CD4-positive, alpha-beta memory T cell (primary cell): ENCODE measurements at places on chromosomes 16 and 17.

DNA sequence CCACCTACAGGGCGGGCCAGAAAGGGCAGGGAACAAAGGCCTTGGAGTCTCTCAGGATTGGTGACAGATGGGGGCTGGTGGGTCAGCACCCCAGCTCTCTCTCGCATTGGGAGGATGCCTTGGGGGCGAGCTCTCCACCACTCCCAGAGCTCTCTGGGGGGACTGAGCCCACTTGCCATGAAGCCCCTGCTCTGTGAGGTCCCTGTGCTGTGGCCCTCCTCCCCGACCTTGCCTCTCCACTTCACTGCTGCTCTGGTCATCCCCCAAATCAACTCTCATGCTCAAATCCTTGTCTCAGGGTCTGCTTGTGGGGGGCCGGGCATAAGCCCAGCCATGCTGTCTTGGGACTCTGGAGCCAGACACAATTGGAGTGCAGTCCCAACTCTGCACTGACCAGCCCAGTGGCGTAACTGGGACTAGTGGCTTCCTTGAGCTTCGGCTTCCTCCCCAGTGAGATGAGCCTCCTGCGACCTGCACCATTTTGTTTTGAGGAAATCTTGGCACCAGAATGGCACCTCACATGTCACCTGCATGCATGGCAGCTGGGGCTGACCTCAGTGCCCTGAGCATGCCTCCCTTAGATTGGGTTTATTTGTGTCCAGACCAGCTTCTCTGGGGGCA, 184.5 kb downstream of the IRF8 start:
- no peak for DNase-seq

DNA sequence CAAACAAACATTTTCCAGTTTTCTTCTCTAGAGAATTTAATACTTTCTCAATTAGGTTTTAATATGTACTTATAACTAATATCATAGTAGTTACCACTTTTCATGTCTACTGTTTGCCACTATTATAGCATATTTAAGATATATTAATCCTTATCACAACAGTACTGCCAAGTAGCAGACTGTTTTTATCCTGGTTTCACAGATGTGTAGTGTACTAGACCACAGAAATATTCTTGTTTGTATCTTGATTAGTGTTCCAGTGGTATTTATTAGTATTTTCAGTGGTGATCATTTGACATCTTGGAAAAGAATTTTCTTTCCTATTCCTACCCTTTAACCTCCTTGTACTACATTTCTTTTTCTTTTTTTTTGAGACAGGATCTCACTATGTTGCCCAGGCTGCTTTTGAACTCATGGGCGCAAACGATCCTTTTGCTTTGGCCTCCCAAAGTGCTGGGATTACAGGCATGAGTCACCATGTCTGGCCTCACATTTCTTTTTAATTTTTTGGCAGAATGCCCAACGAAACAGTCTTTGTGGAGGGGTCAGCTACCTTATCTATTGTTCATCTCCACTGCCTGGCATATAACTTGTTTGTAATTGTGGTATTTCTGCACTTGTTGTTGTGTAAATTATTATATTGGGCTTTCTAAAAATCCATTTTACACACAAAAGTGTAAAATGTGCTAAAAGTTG, 27.2 kb downstream of the MAP2K4 start:
- DNase-seq, result no peak

DNA sequence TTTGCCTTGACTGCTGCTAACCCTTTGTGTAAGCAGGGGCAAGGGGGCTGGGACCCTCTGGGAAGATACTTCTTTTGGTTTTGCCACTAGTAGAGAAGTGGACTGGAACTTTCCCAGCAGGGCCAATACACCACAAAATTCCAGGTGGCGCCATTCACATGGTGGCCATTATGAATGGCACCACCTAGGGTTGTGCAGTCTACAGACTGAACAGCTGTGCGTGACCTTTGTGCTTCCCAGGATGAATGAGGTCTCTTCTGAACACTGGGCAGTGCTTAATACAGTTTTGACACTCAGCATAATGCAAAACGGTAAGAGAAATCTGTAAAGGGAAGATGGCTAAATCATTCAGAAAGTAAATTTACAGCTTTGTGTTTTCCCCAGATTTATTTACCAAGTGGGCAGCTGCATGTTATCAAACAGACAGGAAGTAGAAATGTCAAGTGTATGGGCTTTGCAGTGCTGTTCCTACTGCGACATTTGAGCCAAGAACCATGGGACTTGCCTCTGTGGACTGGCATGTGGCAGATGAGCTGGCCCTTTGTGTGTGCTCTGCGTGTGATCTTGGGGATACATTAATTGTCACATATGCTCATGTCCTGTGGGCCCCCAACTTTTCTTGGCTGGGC, 9.2 kb downstream of the SYT17 start:
- no peak for DNase-seq

DNA sequence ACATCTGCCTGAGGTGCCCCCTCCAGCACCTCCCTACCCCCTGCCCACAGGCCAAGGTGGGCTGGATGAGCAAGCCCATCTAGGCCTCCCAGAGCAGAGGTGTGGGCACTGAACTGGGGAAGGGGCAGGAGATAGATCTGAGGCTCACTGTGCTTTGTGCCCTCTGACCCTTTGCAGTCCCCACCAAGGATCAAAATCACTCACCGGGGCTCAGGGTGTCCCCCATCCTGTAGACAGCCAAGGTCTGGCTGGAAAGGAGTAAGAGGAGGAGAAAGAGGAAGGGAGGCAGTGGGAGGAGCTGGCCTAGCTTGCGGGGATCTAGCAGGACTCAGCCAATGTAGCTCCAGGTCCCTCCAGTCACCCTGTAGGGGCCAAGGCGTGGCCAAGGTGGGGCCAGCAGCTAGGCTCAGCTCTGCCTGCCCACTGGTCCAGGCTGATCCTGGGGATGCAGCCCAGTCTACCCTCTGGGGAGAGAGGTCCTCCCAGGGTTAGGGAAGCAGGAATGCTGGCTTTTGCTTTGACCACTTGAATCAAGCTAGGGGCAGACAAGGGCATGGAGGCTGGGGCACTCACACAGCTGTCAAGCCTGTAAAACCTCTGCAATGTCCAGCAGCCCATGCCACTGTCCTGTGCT, 1.8 kb downstream of the SLC12A4 start:
- no peak for DNase-seq

DNA sequence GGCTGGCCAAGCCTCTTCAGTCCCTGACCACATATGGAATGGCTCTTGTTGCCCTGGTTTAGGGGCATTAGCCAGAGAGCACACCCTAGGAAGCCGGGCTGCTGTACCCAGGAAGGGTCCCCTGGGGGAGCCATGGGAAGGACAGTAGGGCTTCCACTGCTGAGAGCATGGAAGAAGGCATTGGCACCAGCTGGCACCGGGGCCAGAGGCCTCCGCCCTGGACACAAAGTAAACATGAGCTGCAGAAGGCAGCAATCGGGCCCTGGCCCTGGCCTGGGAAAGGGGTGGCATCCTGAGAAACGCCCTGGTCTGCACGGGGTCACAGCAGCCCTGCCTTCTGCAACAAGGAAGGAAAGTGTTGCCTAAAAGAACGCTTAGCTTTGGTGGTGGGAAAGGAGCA, 49.4 kb downstream of the VAC14 start:
- no peak for DNase-seq

DNA sequence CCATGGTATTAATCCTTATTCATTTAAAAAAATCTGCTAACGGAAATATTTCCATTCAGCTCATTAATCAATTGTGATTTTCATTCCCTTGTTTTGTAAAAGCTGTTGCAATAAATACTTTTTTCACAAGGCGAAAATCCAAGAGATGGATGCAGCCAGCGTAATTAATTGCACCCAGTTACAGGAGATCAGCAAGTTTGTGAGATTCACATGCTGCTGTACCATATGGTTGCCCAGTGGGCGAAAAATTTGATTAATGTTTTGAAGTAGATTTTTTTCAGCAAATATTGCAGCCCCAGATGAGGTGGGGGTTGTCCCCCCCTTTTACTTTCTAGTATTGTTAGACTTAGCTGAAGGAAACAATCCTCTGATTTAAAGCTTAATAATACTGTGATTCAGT, 186.6 kb downstream of the WWOX start:
- no peak for DNase-seq

DNA sequence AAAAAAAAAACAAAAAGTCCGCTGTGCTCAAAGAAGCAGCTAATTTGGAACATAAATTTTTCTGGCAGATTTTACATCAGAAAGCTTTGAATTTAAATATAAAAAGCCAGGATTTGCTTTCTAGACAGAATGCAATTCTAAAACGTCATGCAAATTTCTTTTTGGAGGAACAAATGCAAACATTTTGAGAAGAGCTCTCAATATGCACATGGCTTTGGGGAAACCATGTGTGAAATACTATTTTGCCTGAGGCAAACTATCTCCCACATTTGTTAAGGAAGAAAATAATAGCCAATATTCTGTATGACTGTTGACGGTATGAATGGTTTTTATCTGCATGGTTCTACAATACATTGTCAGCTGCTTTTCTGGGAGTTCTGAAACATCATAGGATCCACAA, 320.0 kb upstream of the PSMD7 start:
- no peak for DNase-seq

DNA sequence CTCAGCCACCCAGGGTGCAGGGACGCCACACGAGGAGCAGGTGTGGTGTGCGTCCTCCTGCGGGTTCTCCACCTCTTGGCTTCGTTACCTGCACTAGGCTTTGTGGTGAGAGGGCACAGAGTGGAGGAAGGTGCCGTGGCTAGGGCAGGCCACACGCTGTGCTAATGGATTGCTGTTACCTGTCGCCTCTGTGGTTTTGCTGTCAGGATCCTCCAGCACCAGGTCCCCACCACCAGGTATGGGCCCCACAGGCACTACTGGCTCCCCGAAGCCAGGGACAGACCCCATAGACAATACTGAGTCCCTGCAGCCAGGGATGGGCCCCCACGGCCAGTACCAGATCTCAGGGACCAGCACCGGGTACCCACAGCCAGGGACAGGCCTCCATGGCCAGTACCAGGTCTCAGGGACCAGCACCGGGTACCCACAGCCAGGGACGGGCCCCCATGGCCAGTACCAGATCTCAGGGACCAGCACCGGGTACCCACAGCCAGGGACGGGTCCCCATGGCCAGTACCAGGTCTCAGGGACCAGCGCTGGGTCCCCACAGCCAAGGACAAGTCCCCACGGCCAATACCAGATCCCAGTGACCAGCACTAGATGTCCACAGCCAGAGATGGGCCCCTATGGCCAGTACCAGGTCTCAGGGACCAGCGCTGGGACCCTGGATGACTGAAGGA, 315.6 kb downstream of the SEC14L1 start:
- DNase-seq, result no peak

DNA sequence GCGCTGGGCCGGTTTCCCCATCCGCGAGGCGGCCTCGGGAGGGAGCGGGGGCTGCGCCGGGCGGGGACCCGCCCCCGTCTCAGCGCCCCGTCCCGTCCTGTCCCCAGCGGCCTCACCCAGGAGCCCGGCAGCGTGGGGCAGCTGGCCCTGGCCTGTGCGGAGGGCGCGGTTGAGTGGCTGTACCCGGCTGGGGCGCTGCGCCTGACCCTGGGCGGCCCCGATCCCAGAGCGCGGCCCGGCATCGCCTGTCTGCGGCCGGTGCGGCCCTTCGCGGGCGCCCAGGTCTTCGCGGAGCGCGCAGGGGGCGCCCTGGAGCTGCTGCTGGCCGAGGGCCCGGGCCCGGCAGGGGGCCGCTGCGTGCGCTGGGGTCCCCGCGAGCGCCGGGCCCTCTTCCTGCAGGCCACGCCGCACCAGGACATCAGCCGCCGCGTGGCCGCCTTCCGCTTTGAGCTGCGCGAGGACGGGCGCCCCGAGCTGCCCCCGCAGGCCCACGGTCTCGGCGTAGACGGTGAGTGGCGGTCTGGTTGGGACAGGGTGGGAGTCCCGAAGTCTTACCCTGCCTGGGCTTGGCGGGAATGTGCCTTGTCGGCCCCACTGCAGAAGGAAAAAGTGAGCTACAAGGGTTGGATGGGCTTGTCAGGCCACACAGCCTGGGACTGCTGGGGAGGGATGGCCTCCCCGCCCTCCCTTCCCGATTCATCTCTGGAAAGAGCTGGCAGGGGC, 720 bp downstream of the METRN start:
- no peak for DNase-seq

DNA sequence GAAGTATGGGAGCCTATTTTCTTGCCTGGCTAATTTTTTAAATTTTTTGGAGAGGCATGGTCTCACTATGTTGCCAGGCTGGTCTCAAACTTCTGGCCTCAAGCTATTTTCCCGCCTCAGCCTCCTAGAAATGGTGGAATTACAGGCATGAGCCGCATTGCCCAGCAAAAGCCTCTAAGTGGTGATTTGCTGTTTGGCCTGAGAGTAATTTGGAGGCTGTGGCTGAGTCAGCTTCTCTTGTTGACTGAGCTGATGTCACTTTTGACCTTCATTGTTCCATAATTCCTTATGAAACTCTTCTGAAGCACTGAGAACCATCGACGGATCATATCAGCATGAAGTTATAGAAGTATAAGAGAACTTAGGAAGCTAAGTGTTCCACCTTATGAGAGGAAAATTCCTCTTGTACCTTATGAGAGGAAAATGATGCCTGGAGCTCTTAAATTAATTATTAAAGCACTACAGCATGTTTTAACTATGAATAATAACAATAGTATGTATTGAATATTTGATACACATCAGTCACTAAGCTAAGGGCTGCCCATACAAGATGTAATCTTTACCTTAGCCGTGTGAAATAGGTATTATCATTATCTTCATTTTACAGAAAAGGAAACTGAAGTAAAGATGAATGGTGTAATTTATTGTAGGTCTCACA, 220.8 kb upstream of the MON1B start:
- no peak for DNase-seq

DNA sequence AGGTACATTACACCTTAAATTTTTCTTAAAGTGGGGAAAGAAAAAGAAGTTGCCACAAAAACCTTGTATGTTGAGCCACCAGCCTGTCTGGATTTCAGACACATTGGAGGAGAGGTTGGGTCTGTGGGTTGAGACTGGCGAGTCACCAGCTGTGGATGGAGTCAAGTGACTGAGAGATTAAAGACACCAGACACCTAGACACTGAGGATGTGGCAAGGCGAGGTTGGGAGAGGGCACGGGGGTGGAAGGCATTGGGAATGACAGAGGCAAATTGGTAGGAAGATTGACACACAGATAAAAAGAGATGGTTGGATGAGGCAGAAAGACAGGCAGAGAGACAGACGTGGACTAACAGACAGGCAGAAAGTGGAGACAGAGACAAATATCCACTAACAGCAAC, 49.6 kb downstream of the KCNJ12 start:
- no peak for DNase-seq

GRCh38 chr17:48134912-48135480, 27.4 kb downstream of the SNX11 start:
- DNase-seq, result no peak

DNA sequence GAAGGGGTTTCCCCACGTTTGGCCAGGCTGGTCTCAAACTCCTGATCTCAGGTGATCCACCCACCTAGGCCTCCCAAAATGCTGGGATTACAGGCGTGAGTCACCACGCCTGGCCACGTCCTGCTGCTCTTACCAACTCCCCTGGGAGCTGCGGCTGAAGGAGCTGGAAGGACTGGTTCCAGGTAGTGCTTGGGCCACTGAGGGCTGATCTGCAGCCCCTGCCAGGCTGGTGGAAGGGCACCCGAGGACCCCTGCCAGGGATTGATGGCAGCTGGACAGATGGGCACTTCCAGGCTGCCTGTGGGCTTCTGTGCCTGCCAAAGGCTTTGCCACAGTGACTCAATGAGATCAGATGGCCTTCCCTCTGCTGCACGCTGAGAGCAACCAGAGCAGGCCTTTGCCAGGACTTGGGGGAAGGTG, 2.3 kb downstream of the OXLD1 start:
- DNase-seq, result no peak

- DNase-seq, result no peak
These were observed 38.4 kb upstream of the JPH3 start for GRCh38 chr16:87563714-87564523.
